ENCODE measurements at places on chromosomes 5 and 9.

DNA sequence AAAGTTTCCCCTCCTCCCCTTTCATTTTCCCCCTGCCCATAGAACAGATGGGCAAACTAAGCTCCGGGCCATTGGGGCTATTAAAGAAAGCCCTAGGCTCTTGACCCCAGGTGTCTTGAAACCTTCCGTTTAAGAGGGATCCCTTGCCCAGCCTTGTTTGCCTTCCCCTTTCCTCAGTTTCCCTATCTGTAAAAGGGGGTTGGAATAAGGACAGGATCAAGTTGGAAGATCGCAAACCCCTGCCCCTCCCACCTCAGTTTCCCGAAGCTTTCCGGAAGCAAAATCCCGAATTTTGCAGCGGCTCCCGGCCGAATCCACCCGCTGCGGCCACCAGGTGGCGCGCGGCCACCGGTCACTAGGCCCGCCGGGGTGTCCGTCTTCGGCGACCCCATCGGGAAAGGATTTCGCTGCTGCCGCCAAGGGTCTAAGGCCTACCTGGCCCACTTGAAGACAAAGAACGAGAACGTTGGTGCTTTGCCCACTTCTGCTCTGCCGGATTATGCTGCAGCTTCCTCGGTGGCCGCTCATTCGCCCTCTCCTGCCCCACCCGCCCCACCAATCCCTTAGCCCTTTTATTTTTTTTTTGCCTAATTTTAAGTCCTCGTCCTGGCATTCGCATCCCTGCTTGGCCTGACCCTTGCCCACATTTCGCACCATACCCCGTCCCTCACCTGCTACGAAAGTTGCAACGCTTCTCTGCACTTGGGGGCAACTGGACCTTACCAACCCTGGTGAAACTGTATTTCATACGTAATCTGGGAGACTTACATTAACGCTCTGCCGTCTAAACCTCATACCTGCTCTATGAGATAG is 962 bp upstream of the NR6A1 start:
- no peak for DNase-seq

DNA sequence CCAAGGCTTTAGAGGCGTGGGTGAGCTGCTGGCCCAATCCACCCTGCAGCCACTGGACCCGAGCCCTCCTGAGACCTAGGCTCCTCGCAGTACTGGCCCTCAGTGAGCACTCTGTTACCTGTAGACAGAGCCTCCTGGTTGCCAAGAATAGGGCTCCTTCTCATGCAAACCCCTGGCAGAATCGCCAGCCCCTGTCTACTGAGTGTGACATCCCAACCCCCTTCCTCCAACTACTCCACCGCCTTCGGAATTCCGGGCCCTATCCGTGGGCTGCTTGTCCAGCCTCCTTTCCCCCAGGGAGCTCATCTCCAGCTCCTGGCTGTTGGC is 23.8 kb upstream of the COL5A1 start:
- DNase-seq, result no peak

- DNase-seq, result no peak
Observed at GRCh38 chr9:36862206-36863145, 171.6 kb downstream of the PAX5 start.

GRCh38 chr5:58071566-58071965 is 388.3 kb downstream of the PLK2 start:
- DNase-seq, result no peak

- DNase-seq, result peak; percentile 89
Observed at GRCh38 chr5:112109331-112110007, 309.6 kb downstream of the EPB41L4A start.

DNA sequence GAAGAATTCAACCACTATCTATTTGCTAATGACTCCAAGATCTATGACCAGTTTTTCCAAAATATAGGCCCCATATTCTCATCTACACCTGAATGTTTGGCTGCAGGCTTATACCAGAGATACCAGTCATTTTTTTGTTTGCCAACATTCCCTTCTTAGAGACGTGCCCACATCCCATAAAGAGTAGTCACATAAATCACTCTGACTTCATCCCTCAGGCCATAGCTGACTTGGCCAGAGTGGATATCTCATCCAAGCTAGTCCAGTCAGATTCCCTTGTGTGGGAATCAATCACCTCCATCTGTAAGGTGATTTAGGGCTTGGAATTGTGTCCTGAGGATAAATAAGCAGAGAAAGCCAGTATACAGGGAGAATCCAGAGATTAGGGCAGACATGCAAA is 124.3 kb upstream of the SLC24A2 start:
- DNase-seq, result peak; percentile 53

GRCh38 chr5:163894645-163895044 is 389.2 kb downstream of the MAT2B start:
- DNase-seq, result peak; percentile 68

GRCh38 chr9:109016132-109016531 is 2.8 kb upstream of the CTNNAL1 start:
- DNase-seq, result no peak

- no peak for DNase-seq
Observed at GRCh38 chr5:32498484-32498883, 53.9 kb upstream of the ZFR start.

DNA sequence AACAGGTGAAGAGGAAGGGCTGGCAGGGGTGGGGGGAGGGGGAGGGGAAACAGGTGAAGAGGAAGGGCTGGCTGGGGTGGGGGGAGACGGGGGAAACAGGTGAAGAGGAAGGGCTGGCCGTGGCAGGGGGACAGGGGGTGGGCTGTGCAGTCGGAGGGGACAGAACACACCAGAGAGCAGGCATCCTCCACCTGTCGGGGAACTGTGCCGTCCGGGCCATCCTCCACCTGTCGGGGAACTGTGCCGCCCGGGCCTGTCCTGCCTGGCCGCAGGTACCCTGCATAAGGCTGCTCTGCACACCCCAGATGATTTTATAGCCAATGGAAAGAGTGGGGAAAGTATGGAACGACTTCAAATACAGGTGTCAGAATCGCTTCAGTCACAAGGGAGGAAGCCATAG is 32.5 kb upstream of the PPP1R26 start:
- DNase-seq, result no peak

GRCh38 chr9:81477669-81478068 is 211.7 kb downstream of the TLE1 start:
- DNase-seq, result no peak

GRCh38 chr5:95284572-95285408 is at the start of gene MCTP1:
MCTP1 (minus strand) TSS chr5:95285094.
- DNase-seq, result no peak

DNA sequence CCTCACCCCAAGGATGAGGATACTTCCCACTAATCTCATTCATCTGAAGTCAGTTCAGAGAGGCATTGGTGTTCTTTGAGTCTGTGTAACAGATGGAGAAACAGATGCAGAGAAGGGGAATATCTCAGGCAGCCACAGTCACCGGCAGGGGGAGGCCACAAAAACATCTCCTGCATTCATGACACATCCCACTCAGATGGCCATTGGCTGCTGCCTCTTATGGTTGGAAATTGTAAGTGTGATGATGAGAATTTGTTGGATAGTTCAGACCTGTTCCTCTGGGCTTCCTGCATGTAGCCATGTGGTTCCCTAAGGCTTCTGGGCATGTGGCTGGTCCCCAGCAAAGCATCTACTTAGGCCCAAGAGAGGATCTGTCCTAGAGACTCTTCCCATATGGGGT is 45.9 kb upstream of the GABRP start:
- DNase-seq, result no peak

DNA sequence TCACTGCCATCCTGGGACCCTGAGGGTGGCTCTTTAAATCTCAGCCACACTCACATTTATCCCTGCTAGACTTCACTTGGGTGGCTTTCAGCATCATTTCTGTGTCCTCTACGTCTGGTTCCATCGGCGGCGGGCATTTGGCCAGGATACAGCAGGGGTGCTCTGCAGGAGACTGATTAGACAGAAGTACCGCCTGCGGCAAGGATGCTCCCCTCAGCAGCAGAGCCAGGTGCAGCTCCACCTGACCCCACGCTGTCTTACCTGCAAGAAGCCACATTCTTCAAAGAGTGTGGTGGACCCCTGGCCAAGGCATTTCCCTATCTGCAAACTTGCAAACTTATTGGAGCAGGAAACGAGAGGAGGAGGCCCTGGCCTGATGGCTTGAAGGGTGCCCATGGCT is 309.8 kb upstream of the IRX4 start:
- no peak for DNase-seq

DNA sequence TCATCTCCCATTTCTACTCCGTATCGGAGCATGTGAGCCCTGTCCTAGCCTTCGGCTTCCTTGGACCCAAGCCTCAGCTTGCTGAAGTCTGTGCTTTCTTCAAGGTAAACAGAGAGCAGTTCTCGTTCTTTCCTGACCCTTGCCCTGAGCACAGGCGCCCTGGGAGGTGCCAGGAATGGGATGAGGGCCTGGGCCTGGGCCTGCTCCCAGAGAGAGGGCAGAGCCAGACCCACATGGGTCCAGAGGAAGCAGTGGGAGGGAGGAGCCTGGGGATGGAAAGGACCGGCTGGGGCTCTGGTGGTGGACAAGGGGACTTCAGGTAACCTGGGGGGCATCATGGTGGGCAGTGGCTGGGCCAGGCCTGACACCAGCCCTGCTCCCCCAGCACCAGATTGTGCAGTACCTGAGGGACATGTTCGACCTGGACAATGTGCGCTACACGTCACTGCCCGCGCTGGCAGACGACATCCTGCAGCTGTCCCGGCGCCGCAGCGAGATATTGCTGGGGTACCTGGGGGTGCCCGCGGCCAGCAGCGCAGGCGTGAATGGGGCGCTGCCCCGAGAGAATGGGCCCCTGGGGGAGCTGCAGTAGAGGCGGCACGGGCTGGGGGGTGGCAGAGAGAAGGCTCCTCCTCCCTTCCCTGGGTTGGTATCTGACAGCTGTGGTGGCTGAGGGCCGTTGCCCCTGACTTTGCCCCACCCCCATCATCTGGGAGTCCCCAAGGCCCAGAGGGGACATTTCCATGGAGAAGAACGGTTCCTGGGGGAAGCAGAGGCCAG is 10.9 kb upstream of the DOLPP1 start:
- DNase-seq, result no peak

DNA sequence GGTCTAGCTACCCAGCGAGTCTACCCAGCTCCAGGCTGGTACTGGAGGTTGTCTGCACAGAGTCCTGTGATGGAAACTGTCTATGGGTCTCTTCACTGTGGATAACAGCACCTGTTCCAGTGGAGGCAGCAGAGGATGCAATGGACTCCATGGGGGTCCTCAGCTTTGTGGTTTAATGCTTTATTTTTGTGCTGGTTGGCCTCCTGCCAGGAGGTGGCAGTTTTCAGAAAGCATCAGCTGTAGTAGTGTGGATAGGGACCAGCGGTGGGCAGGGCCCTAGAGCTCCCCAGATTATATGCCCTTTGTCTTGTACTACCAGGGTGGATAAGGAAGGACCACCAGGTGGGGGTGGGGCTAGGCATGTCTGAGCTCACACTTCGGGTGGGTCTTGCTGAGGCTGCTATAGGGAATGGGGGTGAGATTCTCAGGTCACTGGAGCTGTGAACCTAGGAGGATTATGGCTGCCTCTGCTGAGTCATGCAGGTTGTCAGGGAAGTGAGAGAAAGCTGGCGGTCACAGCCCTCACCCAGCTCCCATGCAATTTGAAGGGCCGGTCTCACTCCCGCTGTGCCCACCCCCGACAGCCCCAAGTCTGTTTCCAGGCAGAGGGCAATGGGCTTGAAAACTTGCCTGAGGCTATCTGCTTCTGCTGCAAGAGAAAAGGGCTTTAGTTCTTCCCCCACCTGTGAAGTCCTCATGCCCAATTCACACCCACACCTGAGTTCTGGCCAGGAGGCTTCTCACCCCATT is 397.1 kb downstream of the TLE1 start:
- DNase-seq, result no peak

- no peak for DNase-seq
Observed at GRCh38 chr9:130542457-130543228, 36.7 kb upstream of the FUBP3 start.

DNA sequence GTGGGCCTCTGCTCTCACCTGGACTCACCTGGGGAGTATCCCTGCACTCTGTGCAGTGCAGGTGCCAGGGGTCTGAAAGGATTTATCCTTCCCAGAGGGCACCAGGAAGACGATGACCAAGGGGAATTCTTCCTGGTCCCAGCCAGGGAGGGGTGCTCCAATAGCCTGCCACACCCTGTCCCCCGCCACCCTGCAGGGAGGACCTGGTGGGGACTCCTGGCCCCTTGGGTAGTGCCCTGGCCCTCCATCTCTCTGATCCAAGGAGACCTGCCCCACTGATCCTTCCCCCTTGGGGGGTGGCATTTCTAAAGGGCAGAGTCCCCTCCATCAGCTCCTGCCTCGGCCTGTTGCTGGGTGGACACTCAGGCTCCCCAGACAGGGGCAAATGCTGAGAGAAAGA is 70.7 kb downstream of the NTNG2 start:
- no peak for DNase-seq

DNA sequence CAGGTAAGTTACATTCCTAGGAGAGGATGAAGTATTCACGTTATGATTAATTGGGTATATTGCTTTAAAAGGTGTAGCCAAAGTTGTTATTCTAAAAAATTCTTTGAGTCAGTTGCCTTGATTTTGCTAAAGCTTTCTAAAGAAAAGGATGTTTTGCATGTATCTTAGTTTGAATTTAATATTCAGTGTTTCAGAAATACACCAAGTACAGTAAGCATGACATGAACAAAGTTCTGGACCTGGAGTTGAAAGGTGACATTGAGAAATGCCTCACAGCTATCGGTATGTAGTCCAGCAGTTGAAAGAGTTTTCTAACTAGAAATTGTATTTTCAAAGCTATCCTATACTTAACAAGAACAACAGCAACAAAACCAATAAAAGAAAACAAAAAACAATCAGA is 14.2 kb downstream of the ANXA1 start:
- DNase-seq, result no peak

- DNase-seq, result no peak
Observed at GRCh38 chr9:7707934-7708333, 91.6 kb downstream of the DMAC1 start.

DNA sequence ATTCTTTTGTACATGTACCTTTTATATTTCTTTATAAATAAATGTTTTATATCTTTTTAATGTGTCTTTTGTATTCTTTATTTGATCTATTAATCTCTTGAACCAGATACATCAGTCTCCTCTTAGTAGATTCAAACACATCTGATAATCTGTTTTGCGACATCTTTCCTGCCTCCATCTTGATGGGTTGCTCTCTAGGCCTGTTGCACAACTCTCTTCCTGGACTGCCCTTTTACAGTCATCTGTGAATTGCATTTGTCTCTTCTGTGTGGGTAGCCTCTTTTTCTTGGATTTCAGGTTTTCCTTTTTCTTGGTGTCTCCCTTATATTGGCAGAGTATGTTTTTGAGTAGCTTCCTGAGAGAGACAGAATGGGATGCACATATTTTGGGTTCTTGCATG is 6.2 kb downstream of the ZFYVE16 start:
- no peak for DNase-seq

Data from foreskin keratinocyte (primary cell).